ENCODE measurements at places on chromosomes 12 and 14.
A peak's percentile ranks its signal among the peaks of the same experiment; 100 is the strongest.

DNA sequence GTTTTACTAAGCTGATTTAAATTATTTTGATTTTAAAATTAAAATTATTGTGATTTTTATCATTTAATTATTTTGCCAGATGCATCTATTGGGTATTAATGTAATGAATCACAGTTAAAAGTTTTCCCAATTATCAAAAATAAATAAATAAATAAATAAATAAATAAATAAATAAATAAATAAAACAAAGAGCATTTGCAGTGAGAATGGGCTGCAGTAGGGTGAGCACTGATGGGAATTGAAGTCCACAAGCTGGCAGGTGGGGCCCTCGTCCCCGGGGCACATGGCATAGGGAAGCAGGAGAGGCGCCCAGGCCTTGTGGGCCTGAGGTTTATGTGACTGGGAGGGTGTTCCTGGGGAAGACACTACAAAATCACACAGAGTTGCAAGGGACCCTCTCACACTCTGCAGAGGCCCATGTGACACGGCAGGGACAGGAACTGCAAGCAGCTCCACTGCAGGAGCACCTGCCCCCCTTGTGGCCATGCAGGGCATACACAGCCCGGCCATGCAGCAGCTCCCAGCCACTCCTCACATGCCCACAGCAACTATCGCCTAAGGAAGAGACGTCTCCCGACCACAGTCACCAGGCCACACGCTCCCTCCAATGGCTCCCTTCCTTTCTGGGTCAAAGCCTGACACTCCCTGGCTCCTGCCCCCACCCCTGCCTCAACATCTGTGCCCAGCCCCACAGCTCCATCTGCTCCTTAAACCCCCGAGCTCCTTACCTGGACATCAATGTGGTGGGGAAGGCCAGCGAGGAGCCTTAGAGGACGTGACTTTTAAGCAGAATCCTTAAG is 256.3 kb upstream of the SFSWAP start:
- DNase-seq = peak; percentile 43

DNA sequence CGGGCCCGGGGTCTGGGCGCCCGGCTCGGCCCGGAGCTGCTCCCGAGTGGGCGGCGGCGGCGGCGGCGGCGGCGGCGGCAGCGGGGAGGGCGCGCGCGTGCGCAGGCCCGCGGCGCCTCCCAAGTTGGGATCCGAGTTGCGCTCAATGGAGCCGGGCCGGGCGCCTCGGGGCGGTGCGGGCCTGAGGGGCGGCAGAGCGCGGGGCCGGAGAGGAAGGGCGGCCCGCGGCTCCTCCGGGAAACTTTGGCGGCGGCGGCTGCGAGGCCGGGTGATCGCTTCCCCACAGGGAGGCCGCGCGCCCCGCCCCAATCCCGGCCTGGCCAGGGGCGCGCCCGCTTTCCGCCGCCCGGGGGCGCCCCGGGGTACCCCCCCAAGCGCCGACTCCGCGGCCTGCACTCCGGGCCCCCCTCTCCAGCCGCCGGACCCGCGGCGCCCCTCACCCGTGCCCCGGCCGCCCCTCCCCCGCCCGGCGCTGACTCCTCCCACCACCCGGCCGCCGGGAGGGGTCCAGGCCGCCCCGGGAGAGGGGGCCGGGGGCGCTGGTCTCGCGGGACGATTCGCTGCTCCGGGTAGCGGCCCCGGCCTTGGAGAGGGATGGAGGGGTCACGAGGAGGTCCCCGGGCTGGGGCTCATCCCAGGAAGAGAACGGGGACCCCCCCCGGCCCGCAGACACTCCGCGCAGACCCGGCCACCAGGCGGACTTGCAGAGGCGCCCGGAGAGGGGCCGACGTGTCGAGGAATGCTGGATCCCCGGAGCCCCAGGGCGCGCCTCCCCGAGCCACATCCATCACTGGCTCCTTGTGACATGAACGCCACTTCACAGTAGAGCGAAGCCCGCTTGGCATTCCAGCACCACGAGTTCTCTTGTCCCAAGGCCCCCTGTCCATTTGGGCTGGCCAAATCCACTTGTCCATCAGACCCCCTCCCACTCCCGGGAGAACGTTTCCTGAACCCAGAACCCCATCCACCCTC is at the start of gene RILPL1:
Gene RILPL1 (minus strand): TSS at position 48 of the 972 bp plus-strand sequence. CDS start 237 bp downstream, outside the sequence.
- DNase-seq = peak; percentile 52

GRCh38 chr12:98594050-98594835 is 757 bp downstream of the SLC25A3 start:
- peak; percentile 57 for DNase-seq

DNA sequence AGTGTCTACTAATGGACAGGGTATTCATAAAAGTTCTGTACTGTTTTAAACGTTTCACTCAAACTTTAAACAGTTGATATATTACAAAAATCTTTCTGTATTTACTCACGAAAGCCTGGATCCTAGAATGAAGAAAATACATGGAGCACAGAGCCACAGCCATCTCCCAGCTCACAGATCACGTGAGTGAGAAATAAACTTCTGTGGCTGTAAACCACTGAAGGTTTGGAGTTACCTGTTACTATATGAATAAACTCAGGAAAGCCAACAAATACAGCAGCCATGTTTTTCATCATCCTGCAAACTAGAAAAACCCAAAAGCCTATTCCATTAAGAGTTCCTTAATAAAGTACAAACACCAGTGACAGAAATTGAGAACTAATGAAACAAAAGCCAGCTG is 867 bp upstream of the TDG start:
- DNase-seq = no peak

GRCh38 chr14:83044001-83044400 is 1510.3 kb upstream of the SEL1L start:
- no peak for DNase-seq

- no peak for DNase-seq
Measured at GRCh38 chr14:63287666-63288483, 30.9 kb downstream of the GPHB5 start.

All from OCI-M1 (cell line).